ENCODE measurements at places on chromosomes 16 and 17.

- no peak for DNase-seq
These were observed 390 bp downstream of the SEZ6L2 start for GRCh38 chr16:29898804-29899515.

- DNase-seq, result peak; percentile 49
These were observed 87.2 kb downstream of the MAP2K4 start for GRCh38 chr17:12107905-12108304.

GRCh38 chr16:54286090-54286365, 559 bp downstream of the IRX3 start:
- DNase-seq, result no peak

DNA sequence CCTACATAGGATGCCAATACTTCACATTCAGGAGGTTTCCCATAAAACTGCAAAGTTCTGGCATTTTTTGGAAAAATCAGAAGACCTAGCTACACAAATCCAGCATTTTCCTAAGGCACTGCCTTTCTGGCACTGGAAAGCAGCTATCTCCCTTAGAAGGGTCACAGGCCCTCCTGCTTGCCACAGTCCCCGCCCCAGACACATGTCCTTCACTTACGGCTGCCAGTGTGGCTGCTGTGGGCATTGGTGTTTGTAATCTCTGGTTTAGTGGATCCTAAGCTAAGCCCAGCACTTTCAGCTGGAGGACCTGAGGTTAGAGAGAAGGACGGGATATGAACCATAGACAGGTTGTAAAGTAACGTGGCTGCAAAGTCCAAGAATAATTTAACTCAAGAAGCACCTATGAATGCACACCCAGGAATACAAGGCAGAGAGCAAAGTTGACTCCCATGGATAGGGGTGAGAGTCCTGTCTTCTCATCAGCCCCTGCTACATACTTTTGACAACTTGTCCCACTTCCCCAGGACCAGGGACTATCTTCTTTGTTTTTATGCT, 100.0 kb downstream of the XYLT1 start:
- DNase-seq, result no peak

DNA sequence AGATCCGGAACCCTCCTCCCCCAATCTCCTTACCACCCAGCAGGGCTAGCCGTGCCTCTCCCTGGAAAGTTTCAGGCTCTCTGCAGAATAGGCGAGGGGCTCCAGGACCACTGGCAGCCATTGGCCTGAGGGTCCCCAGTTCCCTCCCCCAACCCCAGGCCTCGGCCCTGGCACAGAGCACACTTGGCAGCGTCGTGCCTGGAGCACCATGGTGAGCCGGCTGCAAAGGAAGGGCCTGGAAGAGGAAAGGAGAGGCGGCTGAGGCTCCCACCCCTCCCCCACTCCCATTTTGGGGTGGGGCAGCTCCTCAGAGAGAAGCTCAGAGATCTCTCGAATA, 369 bp upstream of the BTBD17 start:
- no peak for DNase-seq

DNA sequence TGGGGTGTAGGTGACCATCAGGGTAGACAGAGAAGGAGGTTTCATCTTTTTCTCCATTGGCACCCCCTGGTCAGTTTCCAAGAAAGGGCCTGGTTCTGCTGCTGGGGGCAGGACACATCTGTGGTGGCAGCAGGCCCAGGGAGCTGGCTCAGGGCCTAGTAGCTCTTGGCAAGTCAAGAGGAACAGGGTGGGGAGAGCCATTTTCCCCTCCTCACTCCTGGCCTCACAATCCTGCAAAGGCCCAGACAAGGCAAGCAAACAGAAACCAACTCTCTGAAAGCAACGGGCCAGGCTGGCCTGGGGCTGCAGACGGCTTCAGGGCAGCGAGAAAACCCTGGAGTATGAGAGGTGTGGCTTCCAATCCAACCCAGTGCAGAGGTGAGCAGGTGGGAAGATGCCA, 192.9 kb upstream of the DYNLRB2 start:
- peak; percentile 2 for DNase-seq

- peak; percentile 14 for DNase-seq
These were observed 14.0 kb downstream of the SRCIN1 start for GRCh38 chr17:38591759-38592241.

GRCh38 chr16:88970050-88970449, 7.0 kb downstream of the CBFA2T3 start:
- no peak for DNase-seq

DNA sequence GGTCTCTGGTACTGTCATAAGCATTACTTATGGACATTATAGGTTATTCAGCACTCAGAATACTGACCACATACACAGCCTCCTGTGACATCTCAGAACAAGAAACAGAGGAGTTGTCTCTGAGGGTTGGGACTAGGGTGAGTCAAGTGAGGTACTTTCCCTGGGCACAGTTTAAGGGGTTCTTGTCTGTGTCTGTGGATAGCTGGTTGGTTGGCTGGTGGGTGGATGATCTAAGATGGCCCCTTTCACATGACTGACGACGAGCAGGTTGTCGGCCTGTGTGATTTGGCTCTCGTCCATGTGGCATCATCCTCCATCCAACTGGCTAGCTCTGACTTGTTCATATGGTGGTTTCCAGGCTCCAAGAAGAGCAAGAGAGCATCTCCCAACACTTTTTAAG, 163.9 kb downstream of the PRKCB start:
- no peak for DNase-seq

DNA sequence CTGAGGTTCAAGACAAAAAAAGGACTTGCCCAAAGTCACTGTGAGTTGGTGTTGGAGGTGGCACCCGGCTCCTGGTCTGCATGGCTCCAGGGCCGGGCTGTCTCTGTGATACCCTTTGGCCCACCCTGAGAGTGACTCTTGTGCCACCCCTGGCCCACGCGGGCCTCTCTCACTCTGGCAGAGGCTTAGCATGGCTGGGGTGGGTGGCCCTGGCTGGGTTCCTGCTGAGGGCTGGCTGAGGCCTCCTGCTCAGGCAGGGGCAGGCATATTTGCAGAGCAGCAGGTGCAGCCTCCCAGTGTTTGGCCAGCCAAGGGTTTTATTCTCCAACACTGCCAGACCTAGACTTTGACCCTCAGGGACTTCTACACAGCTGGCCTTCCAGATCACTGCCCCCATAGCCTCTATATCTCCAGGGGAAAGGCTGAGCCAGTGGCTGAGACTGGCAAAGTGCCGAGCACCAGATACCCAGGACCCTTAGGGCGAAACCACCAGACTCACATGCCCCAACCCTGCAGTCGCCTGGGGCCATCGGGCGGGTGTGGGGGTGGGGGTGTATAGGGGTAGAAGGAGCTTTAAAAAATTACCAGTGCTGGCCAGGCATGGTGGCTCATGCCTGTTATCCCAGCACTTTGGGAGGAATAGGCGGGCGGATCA, 21.5 kb upstream of the ADGRG1 start:
- DNase-seq, result no peak

All from choroid plexus epithelial cell (primary cell).